ENCODE measurements at places on chromosomes 13 and 19.

DNA sequence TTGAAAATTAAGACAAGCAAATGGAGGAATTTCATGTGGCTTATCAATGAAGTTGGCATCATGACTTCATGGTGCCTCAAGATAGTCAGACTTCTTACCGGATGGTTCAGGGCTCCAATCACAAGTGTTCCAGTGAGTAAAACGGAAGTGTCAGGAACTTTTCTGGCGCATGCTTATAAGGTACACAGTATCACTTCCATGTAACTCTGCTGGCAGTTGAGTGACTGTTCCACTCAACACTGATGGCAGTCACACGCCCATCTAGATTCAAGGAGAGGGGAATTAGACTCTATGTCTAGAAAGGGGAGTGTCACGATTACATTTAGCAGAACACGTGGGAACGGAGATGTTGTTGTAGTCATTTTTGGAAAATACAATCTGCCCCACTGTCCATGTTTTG, 114.3 kb downstream of the KCTD15 start:
- no peak for DNase-seq

GRCh38 chr13:110957181-110957884, 42.5 kb upstream of the ANKRD10 start:
- no peak for DNase-seq

DNA sequence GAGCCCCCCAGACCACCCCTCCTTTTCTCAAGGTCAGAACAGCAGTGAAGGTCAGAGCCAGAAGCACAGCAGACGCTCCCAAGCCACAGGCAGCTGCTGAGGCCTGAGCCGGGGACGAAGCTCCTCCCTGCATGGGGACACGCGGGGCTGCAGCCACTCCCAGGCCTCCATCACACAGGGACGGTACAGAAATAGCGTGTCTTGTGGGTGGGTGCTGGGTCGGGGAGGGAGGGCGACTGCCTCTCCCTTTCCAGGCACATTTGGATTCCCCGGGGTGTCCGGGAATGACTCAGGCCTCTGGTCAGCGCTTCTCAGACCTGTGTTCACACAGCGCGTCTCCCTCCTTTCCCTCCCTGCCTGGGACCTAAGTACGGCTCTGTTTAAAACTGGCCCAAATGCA, 33.2 kb downstream of the RASA3 start:
- peak; percentile 64 for DNase-seq

DNA sequence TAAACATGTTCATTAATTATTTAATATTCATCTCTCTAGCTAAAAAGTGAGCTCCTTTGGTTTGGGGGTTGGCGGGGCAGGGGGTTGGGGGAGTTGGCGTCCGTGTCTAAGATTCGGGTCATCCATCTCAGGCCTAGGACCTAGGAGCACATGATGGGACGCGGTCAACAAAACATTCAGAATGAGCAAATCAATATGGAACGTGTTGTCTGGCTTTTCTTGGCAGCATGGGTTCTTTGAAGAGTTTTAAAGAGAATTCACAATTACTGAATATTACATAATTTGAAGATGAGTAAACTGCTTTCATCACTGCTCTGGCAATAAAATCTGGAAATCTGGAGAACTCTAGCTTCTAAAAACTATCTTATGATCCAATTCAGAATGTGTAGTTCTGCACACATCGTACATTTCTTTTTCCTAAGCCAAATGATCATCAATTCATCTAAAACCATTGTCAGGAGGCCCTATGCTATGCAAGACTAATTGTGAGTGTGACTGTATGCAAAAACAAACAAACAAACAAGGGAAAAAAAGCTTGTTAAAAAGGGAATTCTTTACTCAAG, 5.4 kb upstream of the ARGLU1 start:
- no peak for DNase-seq

DNA sequence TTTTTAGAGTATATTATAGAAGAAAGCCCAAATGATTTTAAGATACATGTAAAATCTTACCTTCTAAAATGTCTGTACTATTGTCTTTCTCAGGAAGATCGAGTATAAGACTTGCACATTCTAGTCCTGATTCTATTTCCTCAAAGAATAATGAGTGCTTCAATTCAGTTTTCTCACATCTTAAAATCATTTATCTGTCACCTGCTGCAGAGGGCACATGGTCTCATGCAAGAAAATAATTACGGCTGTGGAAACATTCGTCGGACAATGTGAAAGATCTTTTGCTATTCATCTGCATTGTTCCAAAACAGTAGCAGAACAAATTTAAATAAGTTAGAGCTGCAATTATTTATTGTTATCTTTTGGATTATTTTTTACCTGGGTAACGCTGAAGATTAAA, 1403.5 kb downstream of the PCDH9 start:
- no peak for DNase-seq

- DNase-seq = no peak
Observed at GRCh38 chr13:40553356-40553755, 113.1 kb downstream of the FOXO1 start.

- DNase-seq = no peak
Observed at GRCh38 chr19:788686-788982, 8.6 kb upstream of the PTBP1 start.

DNA sequence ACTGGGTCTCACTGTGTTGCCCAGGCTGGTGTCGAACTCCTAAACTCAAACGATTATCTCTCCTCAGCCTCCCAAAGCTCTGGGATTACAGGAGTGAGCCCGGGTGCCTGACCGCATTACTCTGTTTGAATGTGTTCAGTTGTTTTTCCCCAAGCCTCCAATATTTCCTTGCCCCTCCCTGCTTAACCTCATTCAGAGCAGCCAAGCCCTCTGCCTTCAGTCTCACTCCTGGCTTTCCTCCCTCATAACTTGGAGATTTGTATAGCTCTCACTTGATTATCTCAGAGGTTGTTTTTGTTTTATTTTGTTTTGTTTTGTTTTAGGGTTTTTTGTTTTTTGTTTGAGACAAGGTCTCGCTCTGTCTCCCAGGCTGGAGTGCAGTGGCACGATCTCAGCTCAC, 11.4 kb downstream of the EPHX3 start:
- no peak for DNase-seq

DNA sequence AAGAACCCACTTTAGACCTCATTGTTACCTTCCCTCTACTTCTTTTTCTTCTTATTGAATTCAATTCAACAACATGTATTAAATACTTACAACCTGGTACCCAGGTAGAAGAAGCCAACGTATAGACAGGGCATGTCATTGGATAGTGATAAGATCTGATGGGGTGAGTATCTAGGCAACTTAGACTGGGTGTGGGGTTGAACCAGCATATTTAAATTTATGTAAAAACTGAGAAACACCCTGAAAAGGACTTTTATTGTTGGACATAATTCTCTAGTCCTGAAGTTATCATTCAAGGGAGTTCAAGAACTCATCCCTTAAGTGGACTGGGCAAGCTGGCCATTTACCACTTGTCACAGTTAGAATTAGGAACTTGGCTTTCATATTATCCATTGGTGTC, 139.2 kb downstream of the ZIC5 start:
- DNase-seq = no peak

GRCh38 chr13:31755803-31756212, 16.5 kb downstream of the RXFP2 start:
- no peak for DNase-seq

DNA sequence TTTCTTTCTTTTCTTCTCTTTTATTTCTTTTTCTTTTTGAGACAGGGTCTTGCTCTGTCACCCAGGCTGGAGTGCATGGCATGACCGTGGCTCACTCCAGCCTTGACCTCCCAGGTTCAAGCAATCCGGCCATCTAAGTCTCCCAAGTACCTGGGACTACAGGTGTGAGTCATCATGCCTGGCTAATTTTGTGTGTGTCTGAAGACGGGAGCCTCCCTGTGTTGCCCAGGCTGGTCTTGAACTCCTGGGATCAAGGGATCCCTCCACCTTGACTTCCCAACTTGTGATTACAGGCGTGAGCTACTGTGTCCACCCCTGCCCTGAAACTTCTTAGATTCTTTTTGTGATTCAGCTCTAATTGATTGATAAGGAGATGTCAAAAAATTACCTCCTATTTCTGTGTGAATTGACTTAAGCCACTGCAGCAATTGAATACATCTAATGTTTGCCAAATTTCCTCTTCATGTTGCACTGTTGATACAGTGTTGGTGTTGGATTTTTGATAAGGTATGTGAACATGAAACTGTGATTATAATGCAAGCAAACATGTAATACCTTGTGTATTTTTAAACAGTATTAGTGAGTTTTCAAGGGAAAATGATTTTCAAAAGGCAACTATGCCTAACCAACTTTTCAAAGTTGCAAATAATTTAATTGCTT, 22.6 kb downstream of the KLF5 start:
- DNase-seq = no peak

GRCh38 chr13:30529085-30529834, 63.5 kb upstream of the HMGB1 start:
- no peak for DNase-seq

- no peak for DNase-seq
Observed at GRCh38 chr13:42794577-42795275, 13.3 kb downstream of the FAM216B start.

GRCh38 chr19:52659013-52659412, 20.9 kb upstream of the ZNF83 start:
- DNase-seq = no peak

DNA sequence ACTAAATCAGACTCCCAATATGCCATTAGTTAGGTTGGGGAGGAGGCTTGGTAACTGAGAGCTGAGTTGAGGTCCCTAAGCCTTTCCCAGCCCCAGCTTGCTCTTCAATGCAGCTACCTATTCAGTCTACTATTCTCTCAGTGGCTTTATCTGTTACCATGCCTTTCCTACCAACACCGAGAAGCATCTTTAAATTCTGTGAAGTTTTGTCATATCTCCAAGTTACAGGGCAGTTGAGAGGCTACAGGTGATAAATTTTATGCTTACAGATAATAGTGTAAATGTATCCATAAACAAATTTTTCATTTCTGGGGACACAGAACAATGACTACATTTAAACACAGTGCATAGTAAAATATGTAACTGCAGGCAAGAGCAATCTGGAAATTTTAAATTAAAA, 110.6 kb downstream of the ELF1 start:
- no peak for DNase-seq

DNA sequence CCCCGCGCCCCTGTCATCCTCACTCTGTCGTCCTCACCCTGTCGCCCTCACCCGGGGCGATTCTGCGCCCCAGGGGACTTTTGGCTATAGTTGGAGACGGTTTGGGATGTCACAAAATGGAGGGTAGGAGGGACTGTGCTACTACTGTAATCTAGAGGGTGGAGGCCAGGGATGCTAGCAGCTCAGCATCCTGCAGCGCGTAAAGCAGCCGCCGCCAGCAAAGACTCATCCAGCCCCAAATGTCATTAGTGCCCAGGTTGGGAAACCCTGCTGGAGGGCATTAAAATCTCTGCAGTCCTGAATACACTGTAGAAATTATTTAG, 362 bp downstream of the ZNF557 start:
- DNase-seq = no peak

DNA sequence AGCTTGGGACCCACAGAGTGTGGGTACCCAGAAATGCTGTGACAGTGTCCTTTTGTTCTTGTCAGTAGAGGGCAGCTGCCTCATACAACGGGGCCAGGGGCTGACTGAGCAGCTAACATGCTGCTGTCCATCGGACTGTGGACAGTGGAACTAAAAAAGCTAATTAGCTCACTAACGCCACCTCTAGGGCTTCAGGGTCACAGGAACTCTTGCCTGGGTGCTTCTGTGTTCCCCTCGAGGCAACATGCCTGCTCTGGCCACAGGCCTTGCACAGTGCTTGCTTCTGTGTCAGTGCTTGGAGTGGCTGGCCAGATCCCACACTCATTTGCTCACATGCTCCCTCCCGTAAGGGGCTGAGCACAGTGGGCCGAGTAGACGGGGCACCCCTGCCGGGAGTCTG, 377.0 kb downstream of the OLFM4 start:
- no peak for DNase-seq

DNA sequence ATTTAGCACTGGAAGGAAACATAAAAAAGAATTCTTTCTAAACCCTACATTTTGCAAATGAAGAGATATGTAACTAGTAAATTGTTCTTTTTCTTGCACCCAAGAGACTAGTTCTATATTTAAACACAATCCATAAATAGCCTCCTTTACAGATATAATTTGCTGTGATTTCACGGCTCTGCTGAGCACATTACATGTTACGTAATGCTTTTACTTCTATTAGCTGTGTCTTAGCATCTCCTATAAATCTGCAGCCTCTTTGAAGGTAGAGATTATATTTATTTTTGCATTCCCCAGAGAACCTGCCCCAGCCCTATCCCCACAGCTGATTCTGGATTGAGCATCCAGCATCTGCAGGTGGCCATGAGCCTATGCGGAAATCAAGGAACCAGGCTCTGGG, 32.2 kb downstream of the LACC1 start:
- no peak for DNase-seq

DNA sequence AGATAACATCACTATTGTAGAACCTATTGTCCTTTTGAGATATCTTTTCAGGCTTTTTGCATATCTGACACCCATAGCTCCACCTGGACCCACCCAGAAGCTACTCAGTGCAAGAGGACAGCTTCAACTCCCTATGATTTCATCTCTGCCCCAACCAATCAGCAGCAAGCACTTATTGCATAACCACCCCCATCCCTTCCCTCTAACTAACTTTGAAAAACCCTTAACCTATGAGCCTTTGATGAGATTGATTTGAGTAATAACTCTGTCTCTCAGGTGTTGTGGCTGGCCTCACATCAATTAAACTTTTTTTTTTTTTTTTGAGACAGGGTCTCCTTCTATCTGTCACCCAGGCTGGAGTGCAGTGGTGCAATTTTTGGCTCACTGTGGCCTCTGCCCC, 13.4 kb upstream of the MTRF1 start:
- no peak for DNase-seq

DNA sequence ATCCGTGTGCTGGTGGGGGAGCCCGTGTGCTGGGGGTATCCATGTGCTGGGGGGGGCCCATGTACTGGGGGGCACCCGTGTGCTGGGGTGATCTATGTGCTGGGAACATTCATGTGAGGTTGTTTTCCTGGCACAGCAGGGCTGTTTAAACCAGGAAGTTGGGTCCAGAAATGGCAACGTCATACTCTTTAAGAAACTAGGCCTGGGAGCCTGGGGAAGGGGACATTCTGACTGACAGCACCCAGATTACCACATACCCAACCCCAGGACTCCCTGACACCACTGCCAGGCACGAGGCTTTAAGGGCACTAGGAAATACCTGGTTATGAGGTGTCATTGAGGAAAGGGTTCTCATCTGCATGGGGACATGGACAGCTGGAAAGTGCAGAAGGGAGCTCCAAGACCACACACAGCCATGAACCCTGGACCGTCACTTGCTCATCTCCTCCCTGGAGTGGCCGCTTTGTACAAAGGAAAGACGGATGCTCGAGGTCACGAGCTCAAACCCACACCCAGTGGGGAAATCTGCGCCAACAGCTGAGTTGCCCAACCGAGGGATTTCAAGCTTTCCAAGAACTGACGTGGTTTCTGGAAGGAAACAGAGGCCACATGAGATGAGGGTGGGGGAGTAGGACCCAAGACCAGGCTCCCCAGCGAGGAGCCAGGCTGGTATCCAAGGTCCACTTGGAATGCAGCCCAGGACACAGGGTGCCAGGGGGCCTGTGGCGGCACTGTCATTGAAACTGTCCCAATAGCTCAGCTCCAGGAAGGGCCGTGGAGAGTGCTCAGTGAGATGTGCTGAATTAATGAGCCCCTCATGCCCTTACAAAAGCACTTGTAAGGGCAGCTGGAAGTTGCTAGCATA, 40.9 kb downstream of the RAB20 start:
- DNase-seq = peak; percentile 98

GRCh38 chr19:9436358-9436757, 985 bp upstream of the ZNF266 start:
- DNase-seq = no peak
